ENCODE measurements at places on chromosomes 11 and 22. TPM values are rescaled to one million over a fixed set of nuclear protein-coding genes. Genes with fewer than 3 reads are reported as not detected.

- H3K27ac ChIP-seq = no peak overlapping the region
- DNase-seq = no peak
- peaks cover 45% of the 10 kb centered on the region for H3K27me3 ChIP-seq
- H3K4me3 ChIP-seq = peak overlapping the region; percentile 74
- peaks cover 18% of the 10 kb centered on the region for H3K4me1 ChIP-seq
These were observed 1.3 kb downstream of the SELENOM start for GRCh38 chr22:31106001-31106571.

DNA sequence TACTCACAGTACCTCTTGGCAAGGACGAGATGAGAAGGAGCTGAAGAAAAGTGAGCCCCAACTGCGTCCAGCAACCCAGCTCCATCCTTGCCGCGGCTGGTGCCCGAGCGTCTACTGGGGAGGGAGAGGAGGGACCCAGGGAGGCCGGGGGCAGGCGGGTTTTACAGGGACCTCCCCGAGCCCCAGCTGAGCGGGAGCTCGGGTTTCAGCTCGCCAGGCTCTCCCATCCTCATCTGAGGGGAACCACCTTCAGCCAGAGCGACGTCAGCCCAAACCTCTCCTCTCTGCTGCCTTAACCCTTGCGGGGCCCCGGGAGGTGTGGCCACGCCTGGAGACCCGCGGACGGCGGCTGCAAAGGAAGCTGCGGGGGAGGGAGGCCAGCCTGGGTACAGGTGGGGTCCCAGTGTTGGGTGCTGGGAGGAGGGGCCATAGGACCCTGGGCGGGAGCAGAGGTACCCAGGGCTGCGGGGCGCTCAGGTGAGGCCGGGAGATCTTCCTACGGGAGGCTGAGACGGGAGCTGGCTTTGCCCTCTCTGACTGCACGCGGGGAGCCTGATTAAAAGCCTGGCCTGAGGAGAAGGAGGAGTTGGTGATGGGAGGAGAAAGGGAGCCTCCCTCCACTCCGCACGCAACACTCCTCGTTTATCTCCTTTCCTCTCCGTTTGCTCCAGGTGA, at the start of gene PAMR1:
TSS of gene PAMR1 (minus strand) at position 116 of the 675 bp plus-strand sequence. CDS start at position 85, 31 bp downstream.
- peaks cover 26% of the 10 kb centered on the region for H3K4me1 ChIP-seq

DNA sequence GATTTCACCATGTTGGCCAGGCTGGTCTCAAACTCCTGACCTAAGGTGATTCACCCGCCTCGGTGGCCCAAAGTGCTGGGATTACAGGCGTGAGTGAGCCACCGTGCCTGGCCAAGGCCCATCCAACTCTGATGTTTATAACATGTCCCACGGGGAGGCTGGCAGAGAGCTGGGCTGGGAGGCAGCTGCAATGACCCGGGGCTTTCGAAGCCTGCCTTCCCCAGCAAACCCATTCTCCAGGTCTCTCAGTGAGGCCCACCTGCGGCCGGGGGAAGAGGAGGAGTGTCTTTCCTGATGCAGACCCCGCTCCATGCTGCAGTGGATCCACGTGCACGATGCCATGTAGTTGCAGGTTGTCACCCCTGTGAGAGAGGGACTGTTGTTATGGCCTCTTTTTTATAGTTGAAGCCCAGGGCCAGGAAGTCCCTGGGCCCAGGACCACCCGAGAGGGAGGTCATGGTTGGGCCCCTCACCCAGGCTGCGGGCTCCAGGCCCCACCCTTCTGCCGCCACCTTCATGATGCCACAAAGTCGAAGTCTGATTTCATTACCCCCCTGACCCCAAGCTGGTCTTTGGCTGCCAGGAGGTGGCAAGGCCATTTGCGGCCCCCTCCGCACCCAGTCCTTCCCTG, 38.3 kb downstream of the KCNJ4 start:
- 0 out of 2 replicates have a peak overlapping the region, but pooled peaks have one; percentile 27 for H3K27ac ChIP-seq
- H3K4me1 ChIP-seq = peaks cover 20% of the 10 kb centered on the region
- peaks cover 2% of the 10 kb centered on the region for H3K36me3 ChIP-seq

GRCh38 chr11:251550-251949, 14.8 kb downstream of the PSMD13 start:
- peaks cover 6% of the 10 kb centered on the region for H3K4me1 ChIP-seq
- no peak overlapping the region for H3K4me3 ChIP-seq
- H3K36me3 ChIP-seq = peaks cover 62% of the 10 kb centered on the region

DNA sequence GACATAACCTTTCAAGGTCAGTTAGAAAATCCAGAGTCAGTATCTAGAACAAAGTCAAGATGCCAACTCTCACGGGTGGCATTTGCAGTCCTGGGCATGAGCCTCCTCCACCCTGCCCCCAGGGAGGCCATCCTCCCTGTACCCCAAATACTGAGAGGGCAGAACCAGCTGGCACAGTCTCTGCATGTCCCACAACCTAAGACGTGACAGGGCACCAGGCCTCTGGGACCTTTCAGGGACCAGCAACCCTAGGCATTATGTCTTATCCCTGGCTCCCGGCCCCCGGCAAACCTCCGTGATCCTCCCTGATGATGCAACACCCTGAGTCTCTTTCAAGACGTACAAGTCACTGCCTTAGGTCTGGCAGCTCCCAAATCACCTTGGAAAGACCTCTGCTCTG, 2.0 kb downstream of the MB start:
- no peaks in the 10 kb centered on the region for H3K4me1 ChIP-seq
- no peak overlapping the region for H3K4me3 ChIP-seq
- DNase-seq = no peak
- no peaks in the 10 kb centered on the region for H3K36me3 ChIP-seq
- H3K27me3 ChIP-seq = peaks cover 4% of the 10 kb centered on the region

DNA sequence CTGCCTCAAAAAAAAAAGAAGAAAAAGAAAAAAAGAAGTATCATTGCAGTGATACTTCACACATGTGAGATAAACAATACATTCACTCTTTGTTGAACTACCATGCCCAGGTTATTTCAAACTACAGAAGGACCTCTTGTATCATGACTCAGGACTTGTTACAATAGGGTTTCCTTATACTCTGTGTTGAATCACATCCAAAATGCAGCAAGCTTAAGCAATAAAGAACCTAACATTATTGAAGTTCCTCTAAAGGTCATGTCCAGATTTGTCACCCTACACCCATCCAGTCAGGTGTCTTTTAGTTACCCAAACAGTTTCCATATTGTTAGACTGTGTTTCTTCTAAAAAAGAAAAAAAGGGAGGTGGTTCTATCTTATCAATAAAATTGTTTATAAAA, 26.9 kb upstream of the ALKBH3 start:
- no peak overlapping the region for H3K4me3 ChIP-seq
- no peaks in the 10 kb centered on the region for H3K4me1 ChIP-seq
- no peaks in the 10 kb centered on the region for H3K27me3 ChIP-seq
- no peak for DNase-seq

DNA sequence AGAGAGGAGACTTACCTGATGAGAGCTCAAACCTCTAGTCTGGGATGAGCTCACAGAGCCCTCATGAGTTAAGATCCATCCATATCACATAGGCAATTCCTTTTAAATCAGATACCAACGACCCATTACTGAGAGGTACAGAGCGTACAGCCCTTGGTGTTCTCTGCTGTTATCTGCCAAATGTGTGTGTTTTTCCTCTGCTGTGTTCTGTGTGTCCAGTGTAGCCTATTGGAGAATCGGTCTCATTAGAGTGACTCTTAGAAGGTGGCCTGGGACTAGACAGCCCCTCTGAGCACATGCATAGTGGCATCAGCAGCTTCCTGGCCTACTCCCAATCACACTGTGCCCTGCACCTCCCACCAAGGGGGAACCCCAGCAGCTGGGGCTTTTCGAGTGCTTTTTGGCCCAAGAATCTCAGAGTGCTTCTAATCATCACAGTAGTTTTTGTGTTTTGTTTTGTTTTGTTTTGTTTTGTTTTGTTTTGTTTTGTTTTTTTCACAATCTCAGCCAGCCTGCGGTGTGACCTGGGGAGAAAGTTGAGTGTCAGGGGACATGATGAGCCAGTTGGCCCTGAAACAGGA, 25.4 kb downstream of the TP53AIP1 start:
- DNase-seq = no peak
- no peak overlapping the region for H3K27ac ChIP-seq
- H3K4me1 ChIP-seq = no peaks in the 10 kb centered on the region
- no peaks in the 10 kb centered on the region for H3K36me3 ChIP-seq

DNA sequence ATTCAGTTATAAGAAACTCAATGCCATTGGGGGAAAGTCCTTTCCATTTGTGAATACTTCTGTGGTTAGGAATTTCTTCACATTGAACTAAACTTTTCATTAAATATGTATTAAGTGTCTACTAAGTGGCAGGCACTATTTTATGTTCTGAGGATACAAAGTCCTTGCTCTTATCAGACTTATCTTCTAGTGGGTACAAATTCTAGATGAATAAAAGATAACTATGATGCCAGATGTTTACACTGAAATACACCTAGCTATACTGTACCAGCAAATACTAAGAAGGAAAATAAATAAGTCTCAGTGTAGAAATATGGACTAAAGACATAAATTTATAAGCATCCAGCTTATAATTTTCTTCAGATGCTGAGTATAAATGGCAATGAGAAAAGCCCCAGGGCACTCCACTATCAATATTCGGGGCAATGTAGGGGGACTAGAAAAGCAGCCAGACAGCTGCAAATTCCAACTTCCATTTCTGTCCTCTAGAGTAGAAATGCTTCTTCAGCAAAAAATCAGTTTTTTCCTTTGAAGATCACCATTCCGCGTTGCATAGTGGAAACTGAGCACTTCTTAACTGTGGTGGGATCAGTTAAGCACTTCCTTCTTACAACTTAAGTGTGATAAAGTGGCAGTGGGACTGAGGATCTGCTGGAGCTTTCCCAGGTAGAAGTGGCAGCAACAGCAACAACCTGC, 11.8 kb upstream of the BIRC3 start:
- H3K27me3 ChIP-seq = no peaks in the 10 kb centered on the region
- H3K4me3 ChIP-seq = no peak overlapping the region
- no peak overlapping the region for H3K27ac ChIP-seq
- peaks cover 13% of the 10 kb centered on the region for H3K4me1 ChIP-seq
- H3K36me3 ChIP-seq = peaks cover 24% of the 10 kb centered on the region

Gene OR8A1
- not detected for total RNA-seq
